ENCODE measurements at places on chromosomes 7 and 10.

DNA sequence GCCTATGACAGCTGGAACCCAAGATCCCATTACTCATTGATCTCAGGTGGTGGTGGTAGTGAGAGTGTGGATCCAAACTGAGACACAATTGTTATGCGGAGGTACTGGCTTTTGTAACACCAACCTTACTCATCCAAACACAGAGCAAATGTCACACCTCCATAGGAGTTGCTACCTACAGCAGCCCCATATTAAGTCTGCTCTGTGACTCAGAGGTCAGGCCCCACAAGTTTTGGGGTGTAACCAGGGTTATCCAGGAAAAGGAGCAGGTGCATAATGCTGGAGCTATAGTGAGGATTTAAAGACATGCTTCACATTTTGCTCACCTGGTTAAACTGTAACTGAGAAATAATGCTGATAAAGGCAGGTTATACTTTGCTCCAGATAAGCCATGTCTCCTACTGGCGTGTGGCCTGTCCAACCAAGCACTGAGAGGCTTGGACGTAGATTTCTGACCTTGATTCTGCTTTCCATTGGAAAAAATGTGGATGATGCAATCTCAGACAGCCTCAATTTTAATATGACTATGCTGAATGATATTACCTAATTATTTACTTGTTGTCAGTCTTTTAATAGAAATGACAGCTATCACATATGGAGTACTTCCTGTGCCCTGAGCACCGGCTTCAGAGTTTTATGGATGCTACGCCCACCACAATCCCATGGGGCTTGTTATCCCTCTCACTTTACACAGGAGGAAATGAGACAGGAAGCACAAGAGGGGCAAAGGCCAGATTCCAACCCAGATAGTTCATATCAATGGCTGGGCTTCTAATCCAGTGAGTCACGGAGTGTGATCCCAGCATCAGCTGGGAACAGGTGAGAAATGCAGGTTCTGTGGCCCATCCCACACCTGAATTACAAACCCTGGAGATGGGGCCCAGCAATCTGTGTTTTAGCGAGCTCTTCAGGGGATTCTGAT is 181.3 kb downstream of the CHN2 start:
- DNase-seq: no peak

DNA sequence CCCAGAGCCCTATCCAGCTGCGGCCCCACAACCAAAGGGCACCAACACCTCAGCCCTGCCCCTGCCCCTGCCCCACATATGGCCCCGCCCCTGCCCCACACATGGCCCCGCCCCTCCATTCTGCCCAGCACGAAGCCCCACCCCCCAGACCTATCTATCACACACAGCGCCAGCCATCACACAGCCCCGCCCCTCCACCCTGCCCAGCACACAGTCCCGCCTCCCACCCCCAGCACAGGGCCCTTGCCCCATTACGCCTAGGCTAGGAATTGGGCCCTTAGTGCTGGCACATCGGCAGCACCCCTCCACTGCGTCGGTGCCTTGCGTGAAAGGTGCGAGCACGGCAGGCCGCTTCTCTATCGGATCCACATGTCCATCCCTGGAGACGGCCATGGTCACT is 126.8 kb downstream of the MAD1L1 start:
- DNase-seq: no peak

DNA sequence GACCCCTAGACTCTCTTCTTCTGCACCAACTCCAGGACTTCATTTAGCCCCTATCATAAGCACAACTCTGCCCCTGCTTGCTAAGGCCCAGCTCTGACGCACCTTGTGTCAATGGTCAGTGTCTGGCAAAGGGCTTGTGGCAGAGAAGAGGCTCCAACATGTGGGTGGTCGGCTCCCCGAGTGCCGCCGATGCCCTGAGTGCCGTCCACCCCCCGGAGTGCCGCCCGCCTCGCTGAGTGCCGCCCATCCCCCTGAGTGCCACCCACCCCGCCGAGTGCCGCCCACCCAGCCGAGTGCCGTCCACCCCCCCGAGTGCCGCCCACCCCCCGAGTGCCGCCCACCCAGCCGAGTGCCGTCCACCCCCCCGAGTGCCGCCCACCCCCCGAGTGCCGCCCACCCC is 50.3 kb downstream of the ASB13 start:
- DNase-seq: no peak

GRCh38 chr10:132395704-132396493 is 1.1 kb upstream of the PWWP2B start:
- DNase-seq: no peak

DNA sequence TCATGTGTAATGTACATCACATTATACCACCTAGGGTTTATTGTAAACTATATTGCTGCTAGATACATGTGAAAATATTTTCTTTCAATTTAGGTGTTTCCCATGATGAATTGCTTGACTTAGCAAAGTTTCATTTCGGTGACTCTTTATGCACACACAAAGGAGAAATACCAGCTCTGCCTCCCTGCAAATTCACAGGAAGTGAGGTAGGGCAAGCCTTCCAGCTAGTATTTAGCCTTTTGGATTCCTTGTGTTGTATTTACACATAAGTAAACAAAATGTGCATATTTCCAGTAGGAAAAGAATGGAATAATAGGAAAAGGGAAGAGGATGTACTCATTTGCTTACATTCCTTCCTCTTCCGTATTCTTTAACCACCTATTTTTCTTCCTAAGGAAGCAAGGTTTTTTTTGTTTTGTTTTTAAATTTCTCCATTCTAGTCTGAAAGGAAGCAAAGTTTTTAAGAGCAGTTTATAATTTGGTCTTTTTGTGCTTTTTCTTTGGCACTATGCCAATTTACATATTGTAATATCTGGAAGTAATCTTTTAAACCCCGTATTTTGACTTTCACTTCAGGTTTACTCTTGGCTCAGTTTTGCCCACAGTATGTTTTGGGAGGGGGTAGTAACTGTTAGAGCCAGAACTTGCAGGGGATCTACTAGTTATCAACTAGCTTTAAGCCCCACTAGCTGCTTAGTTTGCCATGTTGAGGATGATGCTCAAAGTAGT is 10.4 kb downstream of the PMPCB start:
- DNase-seq: no peak

- no peak for DNase-seq
Measured at GRCh38 chr10:31615129-31615528, 296.1 kb downstream of the ZEB1 start.

DNA sequence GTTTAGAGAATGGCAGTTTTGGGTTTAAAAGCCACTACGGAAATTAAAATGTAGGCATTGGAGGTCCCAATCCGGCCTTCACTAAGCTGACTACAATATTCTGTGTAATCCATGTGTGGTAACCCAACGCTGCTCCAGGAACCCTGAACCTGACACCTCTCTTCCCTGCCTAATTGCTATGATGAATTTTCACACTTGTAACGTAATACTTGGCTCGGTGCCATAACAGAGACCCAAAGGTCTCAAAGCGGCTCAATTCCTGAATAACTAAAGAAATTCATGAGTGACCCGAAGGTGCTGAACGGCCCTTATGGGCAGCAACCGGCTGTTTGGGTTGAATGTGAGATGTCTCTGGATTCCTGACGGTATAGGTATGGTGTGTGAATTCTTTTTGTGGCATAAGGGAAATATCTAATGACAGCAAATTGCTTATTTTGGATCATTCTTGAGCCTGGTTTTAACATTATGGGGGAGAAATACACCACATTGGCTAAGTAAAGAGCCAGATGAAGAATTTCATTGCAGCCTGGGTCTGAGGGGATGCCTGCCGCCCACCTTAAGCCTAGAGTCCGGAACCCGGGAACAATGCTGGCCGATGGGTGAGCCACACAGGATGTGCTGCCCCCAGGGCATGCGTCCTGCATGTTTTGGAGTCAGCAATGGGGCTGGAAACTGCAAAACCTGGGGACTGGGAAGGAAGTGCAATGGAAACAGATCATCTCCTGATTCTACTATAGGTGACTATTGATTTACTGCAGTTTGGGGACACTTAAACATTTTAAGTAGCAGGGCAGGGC is 69.7 kb upstream of the FZD8 start:
- no peak for DNase-seq

GRCh38 chr10:102322914-102323313 is 72.6 kb upstream of the NFKB2 start:
- DNase-seq: no peak

DNA sequence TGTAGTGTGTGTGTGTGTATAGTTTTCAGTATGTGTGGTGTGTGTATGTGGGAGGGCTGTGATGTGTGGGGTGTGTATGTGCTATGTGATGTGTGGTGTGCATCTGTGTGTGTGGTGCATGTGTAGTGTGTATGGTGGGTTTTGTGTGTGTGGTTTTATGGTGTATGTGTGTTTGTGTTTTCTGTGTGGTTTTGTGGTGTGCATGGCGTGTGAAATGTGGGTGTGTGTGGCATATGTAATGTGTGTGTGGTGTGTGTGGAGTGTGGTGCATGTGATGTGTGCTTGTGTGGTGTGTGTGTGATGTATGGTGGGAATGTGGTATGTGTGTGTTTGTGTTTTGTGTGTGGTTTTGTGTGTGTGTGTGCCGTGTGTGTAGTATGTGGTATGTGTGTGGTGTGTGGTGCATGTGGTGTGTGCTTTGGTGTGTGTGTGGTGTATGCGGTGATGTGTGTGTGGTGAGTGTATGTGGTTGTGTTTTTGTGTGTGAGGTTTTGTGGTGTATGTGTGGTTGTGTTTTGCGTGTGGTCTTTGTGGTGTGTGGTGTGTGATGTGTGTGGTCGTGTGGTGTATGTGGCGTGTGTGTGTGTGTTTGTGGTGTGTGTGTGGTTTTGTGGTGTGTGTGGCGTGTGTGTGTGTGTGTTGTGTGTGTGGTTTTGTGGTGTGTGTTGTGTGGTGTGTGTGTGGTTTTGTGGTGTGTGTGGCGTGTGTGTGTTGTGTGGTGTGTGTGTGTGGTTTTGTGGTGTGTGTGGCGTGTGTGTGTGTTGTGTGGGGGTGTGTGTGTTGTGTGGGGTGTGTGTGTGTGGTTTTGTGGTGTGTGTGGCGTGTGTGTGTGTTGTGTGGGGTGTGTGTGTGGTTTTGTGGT is 18.0 kb upstream of the PPP2R2D start:
- no peak for DNase-seq

- DNase-seq: no peak
Measured at GRCh38 chr10:110664483-110665420, 20.6 kb downstream of the RBM20 start.

DNA sequence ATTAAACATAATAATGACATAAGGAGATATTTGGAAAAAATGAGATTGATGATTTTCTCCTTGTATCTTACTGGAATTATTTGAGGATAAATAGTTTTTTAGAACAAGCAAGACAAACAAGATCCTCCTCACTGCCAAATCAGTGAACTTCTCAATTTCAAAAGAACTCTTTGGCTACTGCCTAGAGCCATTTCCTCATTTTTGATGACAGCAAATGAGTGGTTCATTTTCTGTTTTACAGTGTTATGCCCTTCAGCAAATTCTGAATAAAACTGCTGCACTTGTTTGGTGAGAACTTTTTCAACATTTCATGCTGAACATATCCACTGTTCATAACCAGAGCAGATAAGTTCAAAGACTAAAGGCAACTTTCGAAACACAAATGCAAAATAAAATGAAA is 42.5 kb upstream of the AHR start:
- no peak for DNase-seq

DNA sequence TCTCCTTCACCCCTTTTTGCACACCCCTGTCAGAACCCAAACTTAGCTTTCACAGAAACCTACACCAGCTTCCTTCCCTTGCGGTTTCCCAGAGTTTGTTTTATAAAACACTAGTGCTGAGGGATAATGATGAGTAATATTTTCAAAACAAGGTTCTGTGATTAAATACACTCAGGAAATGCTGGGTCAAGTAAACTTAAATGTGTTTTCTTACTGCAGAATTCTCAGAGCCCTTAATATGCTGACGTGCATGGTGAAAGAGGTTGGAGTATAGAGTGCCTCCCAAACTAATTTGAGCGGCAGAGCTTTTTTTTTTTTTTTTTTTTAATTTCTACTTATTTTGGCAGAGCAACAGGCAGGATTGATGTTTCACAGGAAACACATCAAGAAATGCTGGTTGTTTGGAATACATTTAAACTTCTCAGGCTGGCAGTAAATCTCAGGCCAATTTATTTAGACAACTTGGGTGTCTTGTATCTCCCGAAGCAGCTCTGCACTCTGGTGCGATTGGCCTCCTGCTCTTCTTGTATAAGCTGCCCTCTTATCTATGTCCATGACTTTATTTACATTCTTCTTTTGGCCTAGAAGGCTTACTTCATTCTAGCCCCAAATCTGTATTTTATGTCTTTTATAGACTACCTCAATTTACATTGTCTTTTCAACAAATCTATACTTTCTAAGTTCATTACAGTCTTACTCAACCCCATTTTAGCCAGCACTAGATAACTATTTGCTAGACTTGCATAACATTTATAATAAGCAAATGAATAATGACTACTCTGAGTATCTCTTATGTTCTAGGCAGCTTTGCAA is 165.4 kb downstream of the BMPER start:
- DNase-seq: no peak

DNA sequence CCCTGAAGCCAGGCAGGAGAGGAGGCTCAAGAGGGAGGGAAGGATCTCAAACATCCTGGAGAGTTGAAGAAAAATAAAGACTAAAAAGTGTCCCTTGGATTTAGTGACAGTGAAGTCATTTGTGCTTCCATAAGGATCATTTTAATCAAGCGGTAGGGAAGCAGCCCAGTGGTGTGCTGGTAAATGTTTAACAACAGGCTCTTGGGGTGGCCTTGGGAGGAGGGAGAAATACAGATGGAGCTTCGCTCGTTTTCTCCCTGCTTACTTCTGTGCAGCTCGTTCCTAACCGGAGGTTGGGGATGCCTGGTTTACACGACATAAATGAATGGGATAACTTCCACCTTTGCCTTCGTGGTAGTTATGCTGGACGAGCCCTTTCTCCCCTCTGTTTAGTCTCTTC is 140.0 kb downstream of the CAMK1D start:
- no peak for DNase-seq

- no peak for DNase-seq
Measured at GRCh38 chr10:33363106-33363505, 28.6 kb upstream of the NRP1 start.

DNA sequence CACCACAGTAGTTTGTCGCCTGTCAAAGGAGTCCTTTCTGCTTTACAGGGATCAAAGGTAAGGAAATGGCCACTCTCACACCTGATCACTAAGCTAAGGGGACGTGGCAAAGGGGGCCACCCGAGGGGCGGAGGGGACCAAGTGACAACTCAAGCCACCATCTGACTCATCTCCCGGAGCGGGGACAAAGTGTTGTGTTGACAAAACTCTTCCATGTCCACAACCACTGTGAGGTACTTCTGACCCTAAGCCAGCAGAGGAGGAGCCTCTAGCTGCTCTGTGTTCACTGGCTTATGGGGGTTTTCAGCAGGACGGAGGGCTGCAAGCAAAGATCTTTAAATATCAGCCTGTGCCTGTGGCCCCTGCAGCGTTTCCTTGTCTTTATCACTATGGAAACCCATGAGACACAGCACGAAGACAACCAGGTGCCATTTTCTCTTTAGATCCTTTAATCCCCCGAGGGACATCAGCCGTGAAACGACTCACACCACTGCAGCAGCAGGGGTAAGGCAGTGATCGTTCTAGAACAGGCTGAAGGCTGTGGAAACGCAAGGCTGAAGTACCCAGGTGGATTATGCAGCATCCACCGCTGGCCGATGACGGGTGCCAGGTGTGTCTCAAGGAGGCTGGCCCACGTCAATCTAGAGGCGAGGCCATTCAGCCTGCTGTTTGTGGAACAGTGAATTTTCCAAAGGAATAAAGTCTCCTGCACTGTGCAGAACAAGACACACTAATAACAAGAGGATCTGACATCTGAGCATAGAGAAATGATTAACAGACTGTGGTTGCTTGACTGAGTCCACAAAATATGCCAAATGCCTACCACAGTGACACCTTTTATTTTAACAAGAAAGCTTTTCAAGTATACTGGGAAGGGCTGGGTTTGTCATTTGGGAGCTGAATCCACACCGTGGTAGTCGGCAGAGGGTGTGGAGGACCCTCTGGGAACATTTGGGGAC is 26.6 kb upstream of the DDC start:
- DNase-seq: no peak
